SW 1271 (cell line): ENCODE measurements at places on chromosomes 7 and 10.

GRCh38 chr7:91126762-91127161 lies 137.5 kb upstream of the FZD1 start:
- no peak for DNase-seq

GRCh38 chr7:26554952-26555351 lies 263.3 kb downstream of the SNX10 start:
- DNase-seq = no peak

- no peak for DNase-seq
Measured at GRCh38 chr10:7291487-7292270, 119.2 kb downstream of the SFMBT2 start.

DNA sequence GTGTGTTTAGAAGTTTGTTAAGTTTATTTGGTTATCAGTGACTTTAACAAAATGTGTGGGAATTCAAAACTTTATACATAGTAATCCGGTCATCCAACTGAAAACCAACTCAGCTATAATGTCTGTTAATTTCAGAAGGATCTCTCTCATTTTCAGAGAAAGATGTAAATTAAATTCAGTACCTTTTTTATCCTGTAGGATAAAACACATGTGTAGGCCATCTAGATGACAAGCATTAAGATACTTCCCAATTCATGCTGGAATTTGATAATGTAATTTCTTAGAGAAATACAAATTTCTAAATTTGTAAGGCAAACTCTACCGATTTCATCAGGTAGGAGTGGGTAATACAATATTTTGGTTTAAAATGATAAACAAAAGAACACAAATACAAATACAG lies 43.4 kb upstream of the STEAP4 start:
- DNase-seq = no peak

DNA sequence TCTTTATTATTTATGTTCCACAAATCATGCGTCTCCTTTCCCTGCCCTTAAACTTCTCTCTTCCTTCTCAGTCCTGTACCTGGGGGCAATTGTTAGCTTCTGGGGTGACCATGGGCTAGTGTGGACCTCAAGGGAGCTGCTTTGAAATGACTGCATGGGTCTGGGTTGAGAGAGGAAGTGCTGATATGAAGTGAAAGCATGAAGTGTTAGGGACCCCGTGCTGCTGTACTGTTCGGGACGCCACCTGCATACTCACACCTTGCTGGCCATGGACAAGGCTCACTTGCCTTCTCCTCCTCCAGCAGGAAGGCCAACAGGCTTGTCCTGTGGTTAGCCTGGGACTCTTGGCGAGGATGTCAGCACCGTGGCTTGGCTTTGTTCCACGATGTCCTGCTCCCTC lies 56.7 kb downstream of the MTPN start:
- DNase-seq = no peak

GRCh38 chr7:35617041-35617440 lies 77.9 kb downstream of the HERPUD2 start:
- DNase-seq = no peak

DNA sequence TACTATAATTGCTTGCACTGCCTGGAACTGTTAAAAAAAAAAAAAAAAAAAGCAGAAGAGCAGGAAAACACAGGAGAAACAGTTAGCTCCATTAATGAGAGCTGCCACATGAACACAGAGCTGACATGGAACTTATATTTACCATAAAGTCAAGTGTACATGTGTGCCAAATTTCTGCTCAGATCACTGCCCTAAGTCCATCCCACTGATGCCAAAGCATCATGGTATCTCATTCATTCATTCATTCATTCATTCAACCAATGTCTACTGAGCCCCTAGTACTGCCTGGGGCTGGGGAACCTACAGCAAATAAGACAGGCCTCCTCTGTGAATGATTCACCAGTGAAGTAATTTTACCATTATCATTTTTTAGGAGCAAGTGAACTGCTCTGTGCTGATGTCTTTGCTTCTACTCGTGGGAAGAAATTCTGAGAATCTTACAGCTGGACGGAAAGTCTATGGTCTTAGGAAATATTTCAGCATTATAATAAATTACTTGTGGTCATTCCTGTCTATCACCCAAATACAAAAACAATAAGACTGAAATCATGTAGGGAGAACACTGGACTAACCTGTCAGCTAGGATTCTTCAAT lies 58.8 kb upstream of the ABLIM1 start:
- DNase-seq = no peak

DNA sequence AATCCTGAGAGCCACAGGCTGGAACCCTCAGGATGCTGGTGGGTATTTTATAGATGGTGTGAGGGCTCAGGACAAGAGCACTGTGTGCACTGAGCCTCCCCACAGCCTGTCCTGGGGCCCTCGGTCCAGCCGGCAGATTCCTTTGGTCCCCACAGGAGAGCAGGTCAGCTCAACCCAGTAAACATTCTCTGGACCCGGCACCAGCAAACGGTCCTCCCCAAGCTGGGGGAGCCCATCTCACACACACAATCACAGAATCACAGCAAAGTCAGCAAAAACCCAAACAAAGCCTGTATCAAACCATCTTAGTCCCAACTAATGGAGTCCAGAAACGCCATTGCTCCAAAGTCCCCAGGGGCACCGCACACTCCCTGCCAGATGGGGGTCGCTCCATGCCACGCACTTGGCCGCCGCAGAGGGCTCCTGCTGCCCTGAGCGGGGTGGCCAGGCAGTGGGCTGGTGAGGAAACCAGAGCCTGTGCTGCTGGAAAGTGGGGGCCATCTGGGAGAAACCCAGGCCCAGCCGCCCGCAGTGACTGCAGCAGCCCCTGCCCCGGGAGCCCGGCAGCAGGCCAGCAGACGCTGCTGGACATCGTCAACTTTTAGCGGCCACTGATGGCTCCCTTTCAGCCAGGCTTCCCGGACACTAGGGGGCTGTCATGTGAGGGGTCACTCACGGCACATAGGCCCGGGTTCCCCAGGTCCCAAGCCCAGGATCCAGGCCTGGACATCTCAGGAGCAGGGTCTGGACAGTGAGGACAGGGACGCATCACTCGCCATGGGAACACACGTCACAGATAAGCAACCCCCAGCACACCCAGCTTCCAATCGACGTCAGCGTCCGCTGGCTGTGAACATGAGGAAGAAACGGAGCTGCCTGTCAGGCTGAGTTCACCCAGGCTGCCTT lies 52.6 kb downstream of the DPYSL4 start:
- DNase-seq = no peak

DNA sequence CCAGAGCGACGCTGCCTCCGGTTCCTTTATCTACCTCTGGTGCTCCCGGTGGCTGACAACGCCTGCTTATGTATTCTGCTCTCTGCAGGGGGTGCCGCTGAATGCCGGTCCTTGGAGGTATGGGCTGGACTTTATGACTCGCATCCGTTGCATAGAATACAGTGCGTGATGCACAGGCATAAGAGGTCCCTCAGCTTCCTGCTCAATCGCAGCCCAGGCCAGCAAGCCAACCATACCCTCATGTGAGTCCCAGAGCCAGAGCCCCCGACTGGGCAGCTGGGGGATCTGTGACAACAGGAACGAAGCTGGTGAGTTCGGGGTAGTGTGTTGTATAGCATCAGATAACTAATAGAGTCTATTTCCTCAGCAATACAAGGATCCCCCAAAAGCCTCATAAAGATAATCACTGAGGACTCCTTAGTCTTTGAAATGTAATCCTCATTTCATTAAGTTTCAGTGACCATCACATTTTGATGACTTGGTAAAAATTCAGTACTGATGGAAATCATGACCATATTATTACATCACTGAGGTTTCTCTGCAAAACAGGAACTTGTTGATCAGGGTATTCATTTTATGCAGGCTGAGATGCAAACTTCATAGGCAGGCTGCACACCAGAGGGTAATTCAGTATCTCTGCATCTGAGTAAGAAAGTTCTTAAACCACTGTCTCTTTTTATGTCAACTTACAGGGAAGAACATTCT lies 607.8 kb downstream of the PTPRN2 start:
- DNase-seq = no peak
